ENCODE measurements at places on chromosomes 1 and 21. TPM values are rescaled to one million over a fixed set of nuclear protein-coding genes. Genes with fewer than 3 reads are reported as not detected.
A peak's percentile ranks its signal among the peaks of the same experiment; 100 is the strongest.

The NBPF10 gene
- 2.2 TPM for polyA plus RNA-seq

The RHD gene
- polyA plus RNA-seq: 2.0 TPM

The MX1 gene
- 7.6 TPM for polyA plus RNA-seq

The PKNOX1 gene
- 29.0 TPM for polyA plus RNA-seq

The CYP4X1 gene
- polyA plus RNA-seq: 5.1 TPM

The KLHL12 gene
- polyA plus RNA-seq: 35.7 TPM

The RLF gene
- polyA plus RNA-seq: 24.1 TPM

- no peak for DNase-seq
- H3K36me3 ChIP-seq: peaks cover 87% of the 10 kb centered on the region
- H3K27ac ChIP-seq: no peak overlapping the region
- H3K27me3 ChIP-seq: no peaks in the 10 kb centered on the region
These were observed 11.2 kb downstream of the AGO1 start for GRCh38 chr1:35894183-35894582.

GRCh38 chr1:17419626-17420328, 19.7 kb downstream of the RCC2 start:
- H3K36me3 ChIP-seq: peaks cover 100% of the 10 kb centered on the region
- no peak overlapping the region for H3K4me3 ChIP-seq
- H3K27ac ChIP-seq: no peak overlapping the region
- peak; percentile 94 for DNase-seq
- peaks cover 4% of the 10 kb centered on the region for H3K4me1 ChIP-seq

DNA sequence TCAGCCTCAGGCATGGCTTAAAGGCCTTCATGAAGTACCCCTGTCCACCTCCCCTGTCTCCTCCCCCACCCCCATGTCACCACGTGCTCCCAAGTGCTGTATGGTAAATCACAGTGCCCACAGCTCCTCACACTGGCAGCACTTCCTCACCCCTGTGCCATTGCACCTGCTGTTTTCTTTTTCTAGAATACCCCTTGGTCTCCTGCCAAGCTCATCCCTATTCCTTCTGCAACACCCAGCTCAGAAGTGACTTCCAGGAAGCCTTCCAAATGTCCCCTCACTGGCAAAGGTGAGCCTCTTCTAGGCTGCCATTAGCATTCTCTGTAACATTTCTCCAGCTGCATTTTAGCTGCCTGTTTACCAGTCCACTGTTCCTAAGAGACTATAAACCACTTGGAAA, 9.4 kb downstream of the AKNAD1 start:
- H3K4me3 ChIP-seq: no peak overlapping the region
- no peaks in the 10 kb centered on the region for H3K36me3 ChIP-seq
- no peaks in the 10 kb centered on the region for H3K27me3 ChIP-seq
- peaks cover 8% of the 10 kb centered on the region for H3K4me1 ChIP-seq
- H3K27ac ChIP-seq: no peak overlapping the region

DNA sequence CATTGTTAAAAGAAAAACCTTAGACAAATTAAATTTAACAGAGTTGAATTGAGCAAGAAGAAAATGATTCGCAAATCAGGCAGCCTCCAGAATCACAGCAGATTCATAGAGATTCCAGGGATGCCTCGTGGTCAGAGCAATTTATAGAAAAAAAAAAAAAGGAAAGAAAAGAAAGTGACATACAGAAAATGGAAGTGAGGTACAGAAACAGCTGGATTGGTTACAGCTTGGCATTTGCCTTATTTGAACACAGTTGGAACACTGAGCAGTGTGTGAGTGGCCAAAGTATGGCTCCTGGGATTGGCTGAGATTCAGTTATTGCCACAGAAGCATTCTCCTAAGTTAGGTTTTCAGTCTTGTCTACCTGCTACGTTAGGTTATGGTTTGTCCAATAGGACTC, 9.1 kb upstream of the C21orf91 start:
- H3K4me1 ChIP-seq: no peaks in the 10 kb centered on the region
- no peak overlapping the region for H3K4me3 ChIP-seq
- H3K27me3 ChIP-seq: no peaks in the 10 kb centered on the region
- H3K27ac ChIP-seq: no peak overlapping the region

- no peak overlapping the region for H3K27ac ChIP-seq
- no peak for DNase-seq
- H3K27me3 ChIP-seq: no peaks in the 10 kb centered on the region
These were observed 269.8 kb downstream of the S1PR1 start for GRCh38 chr1:101506541-101507164.

- H3K36me3 ChIP-seq: no peaks in the 10 kb centered on the region
- no peaks in the 10 kb centered on the region for H3K27me3 ChIP-seq
- DNase-seq: no peak
- H3K4me1 ChIP-seq: no peaks in the 10 kb centered on the region
- H3K27ac ChIP-seq: no peak overlapping the region
- H3K4me3 ChIP-seq: no peak overlapping the region
These were observed 81.6 kb upstream of the CACHD1 start for GRCh38 chr1:64388336-64388735.

DNA sequence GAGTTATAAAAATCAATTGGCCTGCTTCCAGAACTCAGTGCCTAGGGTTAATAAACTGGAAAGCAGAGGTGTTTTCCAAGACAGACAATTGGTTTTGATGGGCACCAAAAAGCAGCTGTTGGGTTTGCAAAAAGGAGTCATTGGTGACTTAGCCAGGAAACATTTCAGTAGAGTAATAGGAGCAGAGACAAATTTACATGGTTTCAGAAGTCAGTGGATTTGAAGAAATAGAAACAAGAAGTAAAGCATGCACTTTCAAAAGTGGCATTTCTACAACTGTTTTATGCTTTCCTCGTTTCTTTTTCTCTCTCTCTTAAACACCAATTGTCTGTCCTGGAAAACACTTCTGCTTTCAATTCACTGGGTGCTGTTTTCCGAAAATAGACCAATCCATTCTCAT, 87.8 kb downstream of the GLUL start:
- DNase-seq: no peak
- H3K4me3 ChIP-seq: no peak overlapping the region
- H3K36me3 ChIP-seq: no peaks in the 10 kb centered on the region
- no peaks in the 10 kb centered on the region for H3K4me1 ChIP-seq

DNA sequence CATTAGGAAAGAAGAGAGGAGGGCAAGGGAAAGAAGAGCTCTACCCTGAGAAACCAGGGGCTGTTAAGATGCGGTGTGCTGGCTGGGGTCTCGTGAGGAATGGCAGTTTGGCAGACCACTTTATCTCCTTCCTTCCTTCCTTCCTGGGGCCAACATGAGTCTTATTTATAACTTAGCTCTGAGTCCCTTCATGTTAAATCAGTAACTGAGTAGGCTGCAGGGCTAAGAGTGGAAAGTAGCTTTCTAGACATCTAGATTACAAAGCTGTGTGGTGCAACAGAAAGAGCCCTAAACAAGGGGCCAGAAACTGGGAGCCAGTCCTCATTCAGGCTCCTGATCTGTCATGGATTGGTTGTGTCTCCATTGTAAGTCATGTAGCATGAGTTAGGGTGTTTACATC, 135.4 kb upstream of the DUSP10 start:
- H3K4me1 ChIP-seq: no peaks in the 10 kb centered on the region
- DNase-seq: no peak
- H3K27ac ChIP-seq: no peak overlapping the region
- H3K36me3 ChIP-seq: no peaks in the 10 kb centered on the region
- no peaks in the 10 kb centered on the region for H3K27me3 ChIP-seq

- H3K4me3 ChIP-seq: no peak overlapping the region
- no peak for DNase-seq
- no peaks in the 10 kb centered on the region for H3K4me1 ChIP-seq
- peaks cover 84% of the 10 kb centered on the region for H3K36me3 ChIP-seq
- H3K27me3 ChIP-seq: no peaks in the 10 kb centered on the region
These were observed 90.8 kb downstream of the PPP1R12B start for GRCh38 chr1:202439308-202439707.

GRCh38 chr1:171245458-171246064, 2.7 kb upstream of the FMO1 start:
- no peak overlapping the region for H3K4me3 ChIP-seq
- H3K27me3 ChIP-seq: no peaks in the 10 kb centered on the region
- DNase-seq: no peak
- no peak overlapping the region for H3K27ac ChIP-seq

Measured in left lung (tissue), 14 donors.